Esophagus mucosa (tissue), 1 donor: ENCODE measurements at places on chromosomes 1 and 21. TPM values are rescaled to one million over a fixed set of nuclear protein-coding genes. Genes with fewer than 3 reads are reported as not detected.

PLEKHN1 gene
- 26.4 TPM for total RNA-seq

PWP2 gene
- 2.5 TPM for total RNA-seq

MYOG gene
- not detected for total RNA-seq

GRCh38 chr1:209820986-209821385 lies 6.8 kb upstream of the UTP25 start:
- ATAC-seq = peak; percentile 3

DNA sequence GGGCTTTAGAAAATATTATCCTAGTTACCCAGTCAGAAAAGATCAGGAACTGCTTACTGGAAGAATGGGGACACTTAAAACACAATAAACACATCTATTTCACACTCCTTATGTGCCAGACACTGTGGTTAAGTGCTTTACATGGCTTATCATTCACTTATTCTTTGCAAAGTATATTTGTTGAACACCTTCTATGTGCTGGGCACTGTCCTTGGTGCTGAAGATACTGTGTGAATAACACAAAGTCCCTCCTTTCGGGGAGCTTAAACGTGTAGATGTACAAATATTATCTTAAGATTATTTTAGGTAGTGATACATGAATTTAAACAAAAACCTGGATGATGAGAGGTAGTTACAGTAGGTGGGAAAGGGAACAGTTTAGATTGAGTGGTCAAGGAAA lies 169.3 kb downstream of the ST6GALNAC5 start:
- no peak for ATAC-seq

GRCh38 chr1:53091841-53092645 lies 30.0 kb downstream of the PODN start:
- no peak for ATAC-seq

SERPINC1 gene
- 0.32 TPM for total RNA-seq

DNA sequence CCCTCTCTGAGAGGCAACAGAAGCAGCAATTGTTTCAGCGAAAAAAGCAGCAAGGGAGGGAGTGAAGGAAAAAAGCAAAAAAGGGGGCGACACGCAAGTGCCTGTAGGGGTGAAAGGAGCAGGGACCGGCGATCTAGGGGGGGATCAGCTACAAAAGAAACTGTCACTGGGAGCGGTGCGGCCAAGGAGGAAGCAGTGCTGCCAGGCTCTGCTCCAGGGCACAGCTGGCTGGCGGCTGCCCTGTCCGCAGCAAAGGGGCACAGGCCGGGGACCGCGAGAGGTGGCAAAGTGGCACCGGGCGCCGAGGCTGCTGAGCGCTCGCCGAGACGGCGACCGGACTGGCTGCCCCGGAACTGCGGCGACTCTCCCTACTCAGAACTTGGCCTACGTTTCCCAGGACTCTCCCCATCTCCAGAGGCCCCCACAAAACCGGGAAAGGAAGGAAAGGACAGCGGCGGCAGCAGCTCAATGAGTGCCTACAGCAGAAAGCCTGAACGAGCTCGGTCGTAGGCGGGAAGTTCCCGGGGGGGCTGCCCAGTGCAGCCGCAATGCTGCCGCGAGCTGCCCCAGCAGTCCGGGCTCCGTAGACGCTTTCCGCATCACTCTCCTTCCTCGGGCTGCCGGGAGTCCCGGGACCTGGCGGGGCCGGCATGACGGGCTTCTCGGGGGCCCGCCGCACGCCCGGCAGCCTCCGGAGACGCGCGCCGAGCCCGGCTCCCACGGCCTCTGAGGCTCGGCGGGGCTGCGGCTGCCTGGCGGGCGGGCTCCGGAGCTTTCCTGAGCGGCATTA lies 1.0 kb upstream of the CDKN2C start:
- ATAC-seq = peak; percentile 43

DNA sequence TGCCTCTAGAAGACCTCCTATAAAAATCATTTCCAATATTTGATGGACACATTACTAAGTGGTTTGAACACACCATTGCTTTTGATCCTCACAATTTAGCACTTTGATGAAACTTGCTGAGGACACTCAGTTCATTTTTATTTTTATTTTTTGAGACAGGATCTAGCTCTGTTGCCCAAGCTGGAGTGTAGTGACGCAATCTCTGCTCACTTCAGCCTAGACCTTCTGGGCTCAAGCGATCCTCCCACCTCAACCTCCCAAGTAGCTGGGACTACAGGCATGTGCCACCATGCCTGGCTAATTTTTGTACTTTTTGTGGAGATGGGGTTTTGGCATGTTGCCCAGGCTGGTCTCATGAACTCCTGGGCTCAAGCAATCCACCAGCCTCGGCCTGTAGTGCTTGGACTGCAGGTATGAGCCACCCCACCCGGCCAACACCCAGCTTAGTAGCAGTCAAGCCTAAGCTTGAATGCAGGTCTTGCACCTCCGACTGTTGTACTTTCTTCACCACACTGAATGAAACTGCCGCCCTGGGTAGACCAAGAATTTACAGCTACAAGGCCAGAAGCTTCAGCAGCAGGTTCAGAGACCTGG lies 24.8 kb upstream of the ATP2B4 start:
- peak; percentile 54 for ATAC-seq

DNA sequence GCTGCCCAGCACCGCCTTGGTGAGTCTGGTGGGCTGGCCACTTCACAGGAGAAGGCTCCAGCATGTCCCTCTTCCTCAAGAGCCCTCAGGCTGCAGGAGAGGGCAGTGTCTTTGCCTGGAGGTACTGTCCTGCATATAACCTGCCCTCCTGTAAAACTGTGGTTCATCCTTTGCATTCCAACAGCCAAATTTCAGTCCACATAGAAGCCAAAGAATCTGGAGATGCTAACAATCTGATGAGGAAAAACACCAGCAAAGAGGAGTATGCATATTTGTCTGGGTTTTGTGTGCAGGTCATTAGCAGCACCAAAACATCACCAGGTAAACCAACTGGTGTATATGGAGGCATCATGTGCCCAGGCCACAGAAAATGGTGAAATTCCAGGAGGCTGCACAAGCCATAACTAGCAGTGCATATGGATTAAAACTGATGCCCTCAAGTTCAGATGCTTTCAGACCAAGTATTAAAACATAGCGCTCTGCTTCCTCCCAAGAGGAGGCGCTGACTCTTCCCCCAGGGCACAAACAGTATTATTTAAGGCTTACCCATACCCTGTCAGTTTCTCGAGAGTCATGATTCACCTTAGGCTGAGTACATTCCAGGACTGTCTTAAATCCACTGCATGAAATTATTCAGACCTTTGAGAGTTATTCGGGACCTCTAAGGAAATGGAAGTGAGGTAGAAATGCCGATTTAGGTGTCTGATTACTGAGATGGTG lies 150.5 kb upstream of the COA6 start:
- peak; percentile 91 for ATAC-seq

DNA sequence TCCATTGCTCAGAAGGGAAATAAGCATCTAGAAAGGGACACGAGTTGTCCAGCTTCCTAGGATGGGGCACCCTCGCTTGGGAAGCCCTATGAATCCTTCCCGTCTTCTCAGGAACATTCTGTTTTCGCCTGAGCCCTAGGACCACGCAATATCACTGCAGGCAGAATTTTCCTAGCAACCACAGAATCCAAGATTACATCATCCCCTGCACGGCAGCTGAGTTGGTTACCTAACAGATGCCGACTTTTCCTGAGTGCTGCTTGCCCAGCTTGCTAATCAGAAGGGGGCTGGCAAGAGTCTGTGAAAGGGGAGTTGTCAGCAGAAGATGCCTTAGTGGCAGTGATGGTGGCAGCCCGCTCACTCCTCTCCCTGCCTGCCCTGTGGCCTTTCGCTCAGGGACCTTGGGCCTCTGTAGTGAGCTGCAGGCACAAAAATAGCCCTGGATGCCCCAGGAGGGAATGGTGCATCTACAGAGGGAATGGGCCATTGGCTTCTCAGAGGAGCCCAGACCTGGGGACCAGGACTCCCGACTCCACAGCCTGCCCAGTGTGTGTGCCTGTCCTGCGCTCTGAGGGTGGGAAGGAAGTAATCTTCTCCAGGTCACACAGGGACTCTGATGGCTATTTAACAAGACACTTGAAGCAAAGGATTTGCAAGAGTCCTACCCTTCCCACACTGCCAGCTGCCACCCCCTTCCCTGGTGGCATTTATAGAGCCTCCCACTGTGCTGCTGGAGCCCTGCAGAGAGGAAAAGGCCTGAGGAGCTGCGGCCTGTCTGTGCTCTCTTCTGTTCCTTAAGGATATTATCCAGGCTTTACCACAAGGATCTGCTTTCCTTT lies 28.9 kb upstream of the CLSTN1 start:
- peak; percentile 4 for ATAC-seq

KRTAP19-3 gene
- not detected for total RNA-seq

DNA sequence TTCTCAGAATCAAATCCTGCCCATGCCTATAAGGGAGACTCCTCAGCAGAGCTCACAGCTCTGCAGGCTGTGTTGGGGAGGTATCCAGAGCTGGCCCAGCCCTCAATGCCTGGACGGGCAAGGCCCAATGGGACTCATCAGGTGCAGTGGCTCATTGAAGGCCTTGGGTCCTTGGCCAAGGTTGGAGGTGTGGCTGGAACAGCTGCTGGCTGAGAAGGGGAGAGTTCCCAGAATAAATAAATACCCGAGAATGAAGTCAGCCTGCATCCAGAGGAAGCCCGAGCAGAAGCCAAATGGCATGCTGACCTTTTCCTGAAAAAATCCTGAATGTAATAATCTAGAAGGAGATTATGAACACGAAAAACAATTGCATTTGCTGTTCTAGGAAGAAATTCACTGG lies 25.2 kb upstream of the IKBKE start:
- peak; percentile 38 for ATAC-seq

DNA sequence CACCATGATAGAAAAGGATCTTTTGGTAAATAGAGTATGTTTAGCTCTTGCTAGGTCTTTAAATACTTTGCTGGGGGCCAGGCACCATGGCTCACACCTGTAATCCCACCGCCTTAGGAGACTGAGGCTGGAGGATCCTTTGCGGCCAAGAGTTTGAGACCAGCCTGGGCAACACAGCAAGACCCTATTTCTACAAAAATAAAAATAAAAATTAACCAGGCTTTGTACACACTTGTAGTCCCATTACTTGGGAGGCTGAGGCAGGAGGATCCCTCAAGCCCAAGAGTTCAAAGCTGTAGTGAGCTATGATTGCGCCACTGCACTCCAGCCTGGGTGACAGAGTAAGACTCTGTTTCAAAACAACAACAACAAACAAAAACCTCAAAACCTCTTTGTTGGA lies 1.1 kb upstream of the KCNE2 start:
- no peak for ATAC-seq

- ATAC-seq = no peak
Measured at GRCh38 chr21:17460094-17460493, 52.7 kb upstream of the CXADR start.

GRCh38 chr21:14900058-14900457 lies 164.7 kb downstream of the NRIP1 start:
- no peak for ATAC-seq

DNA sequence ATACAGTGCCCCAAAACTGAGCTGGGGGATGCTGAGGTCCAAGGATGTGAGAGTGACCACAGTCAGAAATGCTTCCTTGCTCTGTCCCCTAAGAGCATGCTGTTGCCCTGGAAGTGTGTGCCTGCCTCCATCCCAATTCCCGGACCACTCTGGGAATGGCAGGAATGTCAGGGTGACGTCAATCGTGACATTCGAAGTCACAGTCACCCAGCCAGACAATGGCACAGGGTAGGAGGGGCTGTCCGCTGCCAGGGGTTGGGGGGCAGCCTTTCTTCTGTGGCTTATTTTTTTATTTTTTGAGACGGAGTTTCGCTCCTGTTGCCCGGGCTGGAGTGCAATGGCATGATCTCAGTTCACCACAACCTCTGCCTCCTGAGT lies 22.3 kb downstream of the MEF2D start:
- no peak for ATAC-seq

DNA sequence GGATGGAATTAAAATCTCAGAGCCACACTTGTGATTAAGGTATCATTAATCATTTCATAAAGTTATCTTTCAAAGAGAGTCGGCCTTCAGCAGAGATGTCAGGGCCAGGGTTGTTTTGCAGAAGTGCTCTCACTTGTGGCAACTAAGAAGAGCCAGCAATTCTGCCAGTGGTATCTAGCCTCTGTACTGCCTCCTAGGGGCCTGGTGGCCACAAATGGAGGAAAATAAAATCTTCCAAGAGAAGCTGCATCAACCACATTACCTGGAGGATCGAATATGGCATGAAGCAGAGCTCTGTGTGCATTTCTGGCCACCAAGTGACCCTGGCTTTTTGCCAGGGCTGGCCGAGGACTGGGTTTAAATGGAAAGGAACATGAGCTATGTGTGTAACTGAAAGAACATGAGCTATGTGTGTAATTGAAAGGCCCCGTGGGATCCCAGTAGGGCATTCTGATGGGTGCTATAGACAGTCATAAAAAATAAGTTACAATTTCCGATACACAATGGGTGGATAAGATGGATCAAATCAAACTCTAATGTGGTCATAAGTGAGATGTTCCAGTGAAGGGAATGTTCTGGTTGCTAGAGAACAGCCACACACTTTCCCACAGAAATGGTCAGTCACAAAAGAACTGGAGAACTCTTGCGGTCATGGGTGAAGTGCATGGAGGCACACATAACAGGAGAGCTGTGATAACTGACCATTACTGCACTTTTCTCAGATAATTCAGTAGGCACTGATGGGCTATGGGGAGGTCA lies 335.8 kb downstream of the CAMTA1 start:
- ATAC-seq = no peak

DNA sequence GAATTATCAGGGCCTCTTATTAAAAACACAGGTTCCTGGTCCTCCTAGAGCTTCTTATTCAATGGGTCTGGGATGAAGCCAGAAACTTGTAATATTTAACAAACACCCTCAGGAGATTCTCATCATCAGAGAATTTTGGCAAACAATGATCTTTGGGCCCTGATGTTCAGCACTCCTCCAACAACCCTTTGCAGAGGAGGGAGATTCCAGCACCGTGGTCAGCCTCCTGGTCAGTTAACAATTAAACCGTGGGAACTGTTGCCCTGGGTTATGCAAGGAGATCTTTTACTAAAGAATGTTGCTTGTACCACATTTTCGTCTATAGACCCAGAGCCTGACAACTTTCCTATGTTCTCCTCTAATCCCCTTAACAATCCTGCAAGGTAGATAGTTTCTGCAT lies 294.4 kb downstream of the PLPP3 start:
- ATAC-seq = no peak

DNA sequence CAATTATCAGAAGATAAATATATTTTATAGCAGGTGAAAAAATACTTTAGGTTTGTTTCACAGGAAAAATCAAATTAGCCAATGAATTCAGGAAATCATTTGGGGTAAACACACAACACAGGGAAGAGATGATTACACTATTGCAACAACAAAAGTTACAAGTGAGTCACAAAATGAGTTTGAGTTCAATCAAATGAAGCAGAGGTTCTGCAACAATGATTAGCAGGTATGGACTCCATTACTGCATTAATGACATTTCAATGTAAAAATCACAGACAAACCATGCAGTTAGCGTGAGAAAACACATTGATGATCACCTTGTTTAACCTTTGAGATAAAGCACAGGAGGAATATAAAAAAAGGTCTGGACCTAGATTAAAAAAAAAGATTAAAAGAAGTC lies 9.7 kb downstream of the ADGRL4 start:
- no peak for ATAC-seq

- no peak for ATAC-seq
Measured at GRCh38 chr1:159079525-159079924, 3.0 kb upstream of the AIM2 start.

- ATAC-seq = peak; percentile 25
Measured at GRCh38 chr1:43358121-43358745, 548 bp upstream of the CDC20 start.
